ENCODE measurements at places on chromosomes 12 and 14. TPM values are rescaled to one million over a fixed set of nuclear protein-coding genes. Genes with fewer than 3 reads are reported as not detected.

- H3K27me3 ChIP-seq = no peaks in the 10 kb centered on the region
- no peak overlapping the region for H3K27ac ChIP-seq
- H3K4me3 ChIP-seq = no peak overlapping the region
- no peaks in the 10 kb centered on the region for H3K36me3 ChIP-seq
Measured at GRCh38 chr14:90890322-90891020, 74.2 kb upstream of the TTC7B start.

DNA sequence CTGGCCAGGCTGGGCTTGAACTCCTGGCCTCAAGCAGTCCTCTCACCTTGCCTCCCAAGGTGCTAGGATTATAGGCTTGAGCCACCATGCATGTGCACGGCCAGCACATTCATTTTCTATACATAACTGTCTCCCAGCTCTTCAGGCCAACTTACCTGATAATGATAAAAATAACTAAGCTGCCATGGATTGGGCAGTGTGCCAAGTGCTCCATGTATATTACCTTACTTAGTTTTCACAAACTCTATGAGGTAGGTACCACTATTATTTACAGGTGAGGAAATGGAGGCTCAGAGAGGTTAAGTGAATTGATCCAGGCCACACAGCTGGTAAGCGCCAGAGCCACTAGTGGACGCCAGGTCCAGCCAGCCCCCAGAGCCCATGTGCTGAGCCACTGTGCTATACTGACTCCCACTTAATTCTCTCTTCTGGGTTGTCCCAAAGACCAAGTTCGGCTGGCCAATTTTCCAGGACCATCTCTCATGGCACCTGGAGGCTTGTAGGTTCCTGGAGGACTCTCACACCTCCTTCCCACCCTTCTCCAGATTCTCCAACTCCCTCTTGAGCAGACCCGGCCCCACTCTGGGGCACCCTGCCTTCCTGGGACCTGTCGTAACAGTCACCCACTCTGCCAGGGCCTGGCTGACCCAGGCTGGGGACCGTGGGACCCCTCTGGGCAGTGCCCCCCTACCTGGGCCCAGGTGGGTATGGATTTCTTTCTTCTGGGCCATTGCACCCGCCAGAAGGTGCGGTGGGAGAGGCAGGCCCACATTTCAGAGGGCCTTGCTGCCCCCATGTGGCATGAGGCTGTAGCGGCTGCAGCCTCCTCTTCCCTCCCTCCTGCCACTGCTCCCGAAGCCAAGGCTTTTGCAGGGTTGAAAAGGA is 30.2 kb upstream of the CIPC start:
- H3K27ac ChIP-seq = no peak overlapping the region
- no peaks in the 10 kb centered on the region for H3K27me3 ChIP-seq
- H3K4me1 ChIP-seq = peaks cover 47% of the 10 kb centered on the region

PHC1 gene
- 85.6 TPM for polyA plus RNA-seq

GRCh38 chr12:133081159-133081780 is 547 bp downstream of the ZNF140 start:
- H3K27me3 ChIP-seq = no peaks in the 10 kb centered on the region
- H3K36me3 ChIP-seq = peaks cover 45% of the 10 kb centered on the region
- H3K4me1 ChIP-seq = peaks cover 5% of the 10 kb centered on the region
- no peak for DNase-seq

HVCN1 gene
- 15.5 TPM for polyA plus RNA-seq

A2M gene
- polyA plus RNA-seq = 2,600 TPM

DNA sequence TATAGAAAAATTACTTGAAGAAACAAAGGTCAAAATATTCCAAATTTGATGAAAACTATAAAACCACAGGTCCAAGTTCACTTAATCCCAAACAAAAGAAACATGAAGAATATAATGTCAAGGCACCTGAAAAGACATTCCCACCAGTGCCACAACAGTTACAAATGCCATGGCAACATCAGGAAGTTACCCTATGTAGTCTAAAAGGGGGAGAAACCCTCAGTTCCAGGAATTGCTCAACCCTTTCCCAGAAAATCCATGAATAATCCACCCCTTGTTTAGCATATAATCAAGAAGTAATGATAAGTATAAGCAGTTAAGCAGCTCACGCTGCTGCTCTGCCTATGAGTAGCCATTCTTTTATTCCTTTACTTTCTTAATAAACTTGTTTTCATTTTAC is 3.8 kb upstream of the ACTR10 start:
- no peaks in the 10 kb centered on the region for H3K27me3 ChIP-seq
- H3K4me1 ChIP-seq = peaks cover 8% of the 10 kb centered on the region
- no peak overlapping the region for H3K4me3 ChIP-seq

- no peaks in the 10 kb centered on the region for H3K36me3 ChIP-seq
- DNase-seq = no peak
- H3K4me1 ChIP-seq = no peaks in the 10 kb centered on the region
- no peaks in the 10 kb centered on the region for H3K27me3 ChIP-seq
- no peak overlapping the region for H3K27ac ChIP-seq
- H3K4me3 ChIP-seq = no peak overlapping the region
Measured at GRCh38 chr14:51039252-51039651, 55.7 kb downstream of the TRIM9 start.

MYO1H gene
- 0.27 TPM for polyA plus RNA-seq

ATP2B1 gene
- polyA plus RNA-seq = 84.6 TPM

DNA sequence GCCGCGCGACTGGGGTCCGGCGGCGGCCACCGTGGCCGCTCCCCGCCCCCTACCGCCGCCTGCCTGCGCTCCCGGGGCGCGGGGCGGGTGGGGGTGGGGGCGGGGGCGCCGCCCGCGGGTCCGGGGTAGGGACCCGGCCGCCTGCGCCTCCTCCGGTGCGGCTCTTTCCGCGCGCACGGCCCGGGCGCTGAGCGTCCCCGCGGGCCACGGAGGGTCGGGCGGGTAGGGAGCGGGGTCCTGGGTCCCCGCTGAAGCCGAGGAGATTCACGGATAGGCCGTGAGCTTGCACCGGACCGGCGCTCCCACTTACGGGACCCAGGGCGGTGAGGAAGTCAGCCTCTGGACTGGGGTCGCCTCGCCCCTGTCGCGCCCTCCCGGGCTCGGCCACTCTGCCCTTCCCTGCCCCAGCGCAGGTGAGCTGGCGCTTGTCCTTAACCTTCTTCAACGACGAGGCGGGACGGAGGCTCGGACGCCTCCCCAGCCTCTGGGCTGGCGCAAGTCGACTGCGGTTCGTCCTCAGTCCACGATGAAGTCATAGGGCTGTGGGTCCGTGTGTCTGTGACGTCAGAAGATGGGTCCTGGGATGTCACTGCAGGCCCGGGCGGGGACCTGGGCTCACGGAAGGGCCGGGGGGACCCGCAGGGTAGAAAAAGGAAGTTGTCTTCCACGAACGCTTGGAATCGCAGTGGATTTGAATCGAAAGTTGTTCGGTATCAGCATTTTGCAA is 514 bp downstream of the FBXO34 start:
- H3K4me3 ChIP-seq = peak overlapping the region; percentile 89
- no peaks in the 10 kb centered on the region for H3K27me3 ChIP-seq
- H3K36me3 ChIP-seq = no peaks in the 10 kb centered on the region
- peak overlapping the region; percentile 92 for H3K27ac ChIP-seq

DNA sequence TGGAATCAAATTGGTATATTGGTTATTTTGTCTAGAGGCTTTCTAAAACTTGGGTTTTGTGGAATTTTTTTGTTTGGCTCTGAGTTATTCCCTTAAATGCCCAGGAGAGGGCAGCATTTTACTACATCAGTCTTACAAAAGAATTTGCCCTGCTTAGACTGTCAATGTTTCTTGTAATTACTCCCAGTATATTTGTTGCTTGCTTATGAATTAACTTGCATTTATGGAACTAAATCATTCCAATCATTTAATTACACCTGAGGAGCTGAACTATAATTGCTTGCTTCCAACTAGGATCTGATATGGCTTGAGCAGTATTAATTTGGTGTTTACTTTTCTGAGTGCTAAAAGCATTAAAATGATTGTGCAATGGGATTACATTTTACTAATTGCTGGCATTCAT is 48.7 kb downstream of the MIPOL1 start:
- no peak overlapping the region for H3K4me3 ChIP-seq
- no peaks in the 10 kb centered on the region for H3K27me3 ChIP-seq
- H3K27ac ChIP-seq = no peak overlapping the region
- H3K36me3 ChIP-seq = no peaks in the 10 kb centered on the region
- H3K4me1 ChIP-seq = no peaks in the 10 kb centered on the region

FAM90A1 gene
- polyA plus RNA-seq = 3.7 TPM

HHIPL1 gene
- polyA plus RNA-seq = 2.2 TPM

RD3L gene
- polyA plus RNA-seq = 0.18 TPM

DNA sequence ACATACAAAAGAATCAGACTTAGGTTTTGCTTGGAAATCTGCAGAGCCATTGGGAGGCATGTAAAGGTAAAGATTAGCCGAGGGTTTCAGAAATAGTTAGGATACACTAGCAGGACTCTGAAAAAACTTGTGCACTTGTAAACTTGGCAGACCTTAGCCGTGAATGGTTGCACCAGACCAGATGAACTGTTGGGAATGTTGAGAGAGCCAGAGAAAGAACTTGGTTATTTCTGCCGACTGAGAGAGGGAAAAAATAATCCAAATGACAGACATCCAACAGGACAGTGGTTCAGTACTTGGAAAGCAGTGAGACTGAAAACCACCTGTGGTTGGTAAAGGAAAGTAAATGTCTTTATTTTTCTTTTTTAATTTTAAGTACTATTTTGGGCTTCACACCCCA is 222.5 kb upstream of the DDHD1 start:
- peak; percentile 31 for DNase-seq
- H3K36me3 ChIP-seq = no peaks in the 10 kb centered on the region
- H3K4me1 ChIP-seq = no peaks in the 10 kb centered on the region
